ENCODE measurements at places on chromosomes 5 and 9. TPM values are rescaled to one million over a fixed set of nuclear protein-coding genes. Genes with fewer than 3 reads are reported as not detected.

DNA sequence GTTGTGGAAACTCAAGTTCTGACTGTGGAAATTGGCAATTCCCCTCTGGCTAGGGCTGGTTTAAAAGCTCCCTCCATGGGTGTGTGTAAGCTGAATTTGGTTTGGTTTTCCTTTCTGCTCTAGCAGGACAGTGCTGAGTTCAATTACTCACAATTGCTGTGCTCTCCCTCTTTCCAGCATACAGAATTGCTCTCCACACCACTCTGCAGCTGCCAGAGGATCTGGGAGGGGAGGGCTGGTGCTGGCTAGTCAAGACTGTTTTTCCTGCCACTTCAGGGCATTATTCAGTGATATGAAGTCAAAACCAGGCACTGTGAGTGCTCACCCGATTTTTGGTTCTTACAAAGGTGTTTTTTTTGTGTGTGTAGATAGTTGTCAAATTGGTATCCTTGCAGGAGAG, 336.9 kb upstream of the SLC24A2 start:
- DNase-seq, result no peak

DNA sequence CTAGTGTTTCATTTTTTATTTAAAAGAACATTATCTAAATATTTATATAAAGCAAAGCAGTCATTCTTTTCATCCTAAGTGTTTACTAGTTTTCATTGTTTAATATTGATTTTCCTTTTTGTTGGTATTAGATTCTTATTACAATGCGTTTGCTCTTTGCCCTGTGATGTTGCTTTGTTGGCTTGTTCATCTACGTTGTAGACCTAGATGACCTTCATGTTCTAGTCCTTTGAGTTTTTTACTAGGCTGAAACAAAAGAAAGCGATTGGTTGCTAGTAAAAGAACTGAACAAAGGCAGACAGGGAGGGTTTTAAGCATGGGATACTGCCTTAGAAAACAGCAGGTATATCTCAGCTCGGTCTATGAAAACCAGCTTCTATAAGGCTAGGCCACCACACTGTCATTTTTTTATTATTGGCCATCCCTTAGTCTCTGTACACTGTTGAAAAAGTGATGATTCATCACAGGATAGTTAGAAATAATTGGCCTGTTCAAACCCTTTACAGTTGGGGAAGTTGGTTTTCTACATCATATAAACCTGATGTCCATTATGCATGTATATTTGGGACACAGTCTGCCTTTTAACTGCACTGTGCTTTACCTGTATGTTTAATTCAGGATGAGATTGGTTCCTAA, 119.0 kb downstream of the ZCCHC7 start:
- DNase-seq, result no peak

DNA sequence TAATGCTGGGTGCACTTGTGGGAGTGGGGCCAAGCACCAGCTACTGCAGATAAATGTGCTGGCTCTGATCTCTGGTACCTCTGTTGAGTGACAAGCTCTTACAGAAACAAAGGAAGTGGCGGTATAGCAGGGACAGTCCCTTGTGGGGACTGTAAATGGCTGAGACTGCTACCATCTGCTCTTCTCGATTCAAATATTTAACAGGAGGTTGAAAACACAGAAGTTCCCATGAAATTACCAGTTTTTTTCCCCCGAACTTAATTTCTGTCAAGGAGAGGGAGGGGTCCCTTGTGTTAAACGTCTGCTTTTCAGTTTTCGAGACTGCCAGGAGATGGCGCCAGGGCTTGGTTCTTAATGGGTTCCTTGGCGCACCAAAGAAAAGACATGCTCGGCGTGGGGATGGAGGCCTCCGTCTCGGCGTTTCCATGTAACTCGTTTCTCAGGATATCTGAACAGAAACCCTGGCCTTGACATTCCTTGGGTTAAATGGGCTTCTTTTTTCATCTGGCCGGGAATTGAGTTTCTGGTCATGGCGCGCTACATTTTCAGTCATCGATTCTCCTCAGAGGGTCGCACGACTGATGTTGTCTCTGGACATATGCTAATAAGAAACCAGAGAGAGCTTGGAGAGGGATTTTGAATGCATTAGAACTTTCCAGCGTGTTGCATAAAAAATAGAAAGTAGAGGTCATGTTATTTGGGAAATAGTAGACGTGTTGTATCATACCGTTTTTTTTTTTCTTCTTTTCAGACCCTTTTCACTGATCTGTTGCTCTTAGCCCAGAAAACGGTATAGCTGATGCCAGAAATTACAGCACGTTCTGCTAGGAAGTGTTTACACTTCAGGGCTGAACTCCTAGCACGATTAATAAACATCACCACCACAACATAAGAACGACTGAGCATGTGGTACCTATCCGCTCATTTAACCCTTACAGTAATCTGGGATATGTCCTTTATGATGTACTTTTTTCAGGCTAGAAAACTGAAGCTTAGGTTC, 64.0 kb downstream of the CARTPT start:
- DNase-seq, result no peak

DNA sequence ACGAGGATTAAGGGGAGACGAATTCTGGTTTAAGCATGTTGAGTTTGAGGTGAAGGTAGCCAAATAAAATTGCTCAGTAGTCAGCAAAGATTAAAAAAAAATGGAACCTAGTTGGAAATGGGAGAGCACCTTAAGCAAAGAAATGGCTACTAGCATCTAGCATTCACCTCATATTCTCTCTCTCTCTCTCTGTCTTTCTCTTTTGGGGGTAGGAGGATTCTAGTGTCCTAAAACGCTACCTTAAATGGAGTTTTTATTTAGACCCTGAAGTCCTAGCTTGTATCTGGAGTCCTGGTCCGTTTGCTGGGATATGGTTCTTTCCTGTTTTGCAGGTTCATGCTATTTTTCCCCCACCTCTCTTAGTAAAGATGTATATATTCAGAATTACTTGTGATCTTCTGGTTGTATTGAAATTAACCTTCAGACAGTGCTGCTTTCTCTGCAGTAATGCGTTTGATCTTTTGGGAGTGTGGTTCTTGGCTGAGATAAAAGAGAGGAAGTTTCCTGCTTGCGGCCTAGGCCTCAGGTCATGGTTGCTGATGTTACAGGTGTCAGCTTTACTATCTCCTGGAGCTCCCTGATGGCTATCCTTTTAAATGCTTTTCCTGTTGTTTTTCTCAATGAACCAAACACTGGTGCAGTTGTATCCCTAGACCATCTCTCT, 8.0 kb downstream of the TGFBR1 start:
- no peak for DNase-seq

The PTAR1 gene
- total RNA-seq, result 47.5 TPM

DNA sequence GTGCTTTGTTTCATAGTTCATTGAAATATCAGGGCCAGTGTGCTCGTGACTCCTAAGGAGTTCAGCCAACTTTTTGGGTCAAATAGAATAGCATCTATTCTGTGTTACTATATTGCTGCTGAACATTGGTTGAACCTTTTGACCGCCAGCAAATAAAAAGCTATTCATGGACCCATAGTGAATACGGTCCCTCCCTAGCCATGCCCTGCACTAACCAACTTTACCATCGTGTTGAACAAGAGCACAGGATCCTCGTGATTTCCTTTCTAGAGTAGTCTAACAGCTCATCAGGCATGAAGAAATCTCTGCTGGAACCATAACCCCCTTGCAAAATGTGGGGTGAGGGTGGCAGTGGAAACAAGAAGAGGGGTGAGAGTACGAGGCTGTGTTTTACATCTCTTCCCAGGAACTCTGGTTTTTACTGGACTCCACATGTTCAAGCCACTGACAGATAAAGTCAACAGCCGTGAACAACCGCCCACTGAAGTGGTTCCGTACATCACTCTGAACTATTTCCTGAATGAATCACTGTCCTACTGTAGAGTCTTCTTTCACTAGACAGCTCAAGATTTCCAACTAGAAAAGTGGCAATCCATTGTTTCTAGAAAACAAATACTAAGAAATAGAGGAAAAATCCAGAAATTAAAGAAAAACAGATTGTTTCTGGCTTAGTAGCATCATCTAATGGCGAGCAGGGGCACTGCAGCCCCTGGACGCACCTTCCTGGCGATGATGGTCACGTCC, 70.1 kb upstream of the SPATA31E1 start:
- DNase-seq, result no peak

DNA sequence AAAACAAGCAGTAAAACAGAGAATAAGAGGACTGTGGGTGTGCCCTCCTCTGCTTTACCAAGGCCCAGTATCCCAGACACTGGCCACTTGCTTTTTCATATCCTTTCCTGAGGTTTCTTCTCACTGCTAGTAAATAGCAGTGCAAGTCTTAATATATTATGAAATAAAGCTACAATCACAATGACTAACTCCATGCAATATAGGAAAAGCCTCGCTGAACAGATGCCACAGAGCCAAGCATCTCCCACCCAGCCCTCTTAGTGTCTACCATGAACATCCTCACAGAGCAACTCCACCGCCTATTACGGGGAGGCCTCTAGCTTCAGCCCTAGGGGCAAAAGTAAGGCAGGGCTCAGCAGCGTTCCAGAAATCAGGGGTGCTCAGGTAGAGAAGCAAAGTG, 130.7 kb upstream of the LHFPL2 start:
- DNase-seq, result no peak

The NTRK2 gene
- 0.35 TPM for total RNA-seq

Measured in glomerular endothelial cell (primary cell).